ENCODE measurements at places on chromosomes 16 and 17.

DNA sequence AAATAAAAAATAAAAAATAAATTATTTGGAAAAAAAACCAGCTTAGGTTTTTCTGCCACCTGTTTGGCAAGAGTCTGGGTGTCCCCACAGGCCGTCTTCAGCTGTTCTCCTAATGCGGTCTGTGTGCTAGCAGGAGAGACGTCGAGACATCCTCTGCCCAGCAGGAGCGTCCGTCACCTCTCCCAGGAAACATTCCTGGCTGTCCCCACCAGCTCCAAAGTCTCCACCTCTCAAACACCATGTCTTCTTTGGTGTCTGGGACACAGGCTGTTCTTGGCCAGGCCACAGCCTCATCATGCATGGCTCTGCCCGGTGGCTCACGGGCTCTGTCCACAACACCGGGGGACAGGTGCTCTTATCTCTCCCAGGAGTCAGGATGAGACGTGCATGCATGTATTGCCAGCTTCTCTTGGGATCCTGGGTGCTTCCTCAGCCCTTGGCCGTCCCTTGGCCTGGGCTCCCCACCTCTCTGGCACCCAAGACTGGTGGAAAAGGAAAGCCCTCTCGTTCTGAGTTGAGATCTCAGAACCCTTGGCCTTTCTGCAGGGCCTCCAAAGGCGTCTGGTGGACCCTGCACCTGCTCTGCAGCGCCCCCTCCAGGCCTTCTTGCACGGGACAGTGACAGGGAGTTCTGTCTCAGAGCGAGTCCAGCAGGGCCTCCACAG lies 84.9 kb upstream of the CBX4 start:
- DNase-seq: no peak

DNA sequence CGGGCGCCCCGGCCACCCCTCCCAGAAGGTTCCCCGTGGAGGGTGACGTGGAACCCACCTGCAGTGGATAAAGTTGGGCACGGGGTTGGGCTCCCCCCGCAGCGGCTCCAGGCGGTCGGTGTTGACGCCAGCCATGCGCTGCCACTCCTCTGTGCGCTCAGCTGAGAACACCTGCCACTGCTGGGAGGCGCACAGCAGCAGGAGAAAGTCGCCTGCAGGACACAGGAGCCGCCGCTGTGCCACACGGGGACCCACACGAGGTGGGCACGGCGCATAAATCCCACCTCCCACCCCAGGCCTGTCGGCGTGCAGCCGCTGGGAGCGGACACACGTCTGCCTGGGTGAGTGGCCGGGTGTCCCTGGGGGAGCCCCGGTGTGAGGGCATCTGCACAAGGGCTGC lies 20.7 kb downstream of the CTU2 start:
- no peak for DNase-seq

- no peak for DNase-seq
Measured at GRCh38 chr16:52721331-52721730, 174.4 kb upstream of the TOX3 start.

DNA sequence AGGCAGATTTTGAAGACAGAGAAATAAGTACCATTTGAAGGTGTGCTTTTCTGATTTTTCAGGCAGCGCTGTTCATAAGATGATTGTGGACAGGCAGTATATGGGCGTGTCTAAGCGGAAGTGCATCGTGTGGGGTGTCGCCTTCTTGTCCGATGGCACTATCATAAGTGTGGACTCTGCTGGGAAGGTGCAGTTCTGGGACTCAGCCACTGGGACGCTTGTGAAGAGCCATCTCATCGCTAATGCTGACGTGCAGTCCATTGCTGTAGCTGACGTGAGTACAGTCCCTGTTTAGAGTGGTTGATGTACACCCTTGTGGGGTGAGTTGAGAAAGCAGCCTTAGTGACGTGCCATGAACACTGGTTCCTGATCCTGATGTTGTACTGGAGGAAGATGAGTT lies 10.7 kb downstream of the UTP4 start:
- DNase-seq: no peak

DNA sequence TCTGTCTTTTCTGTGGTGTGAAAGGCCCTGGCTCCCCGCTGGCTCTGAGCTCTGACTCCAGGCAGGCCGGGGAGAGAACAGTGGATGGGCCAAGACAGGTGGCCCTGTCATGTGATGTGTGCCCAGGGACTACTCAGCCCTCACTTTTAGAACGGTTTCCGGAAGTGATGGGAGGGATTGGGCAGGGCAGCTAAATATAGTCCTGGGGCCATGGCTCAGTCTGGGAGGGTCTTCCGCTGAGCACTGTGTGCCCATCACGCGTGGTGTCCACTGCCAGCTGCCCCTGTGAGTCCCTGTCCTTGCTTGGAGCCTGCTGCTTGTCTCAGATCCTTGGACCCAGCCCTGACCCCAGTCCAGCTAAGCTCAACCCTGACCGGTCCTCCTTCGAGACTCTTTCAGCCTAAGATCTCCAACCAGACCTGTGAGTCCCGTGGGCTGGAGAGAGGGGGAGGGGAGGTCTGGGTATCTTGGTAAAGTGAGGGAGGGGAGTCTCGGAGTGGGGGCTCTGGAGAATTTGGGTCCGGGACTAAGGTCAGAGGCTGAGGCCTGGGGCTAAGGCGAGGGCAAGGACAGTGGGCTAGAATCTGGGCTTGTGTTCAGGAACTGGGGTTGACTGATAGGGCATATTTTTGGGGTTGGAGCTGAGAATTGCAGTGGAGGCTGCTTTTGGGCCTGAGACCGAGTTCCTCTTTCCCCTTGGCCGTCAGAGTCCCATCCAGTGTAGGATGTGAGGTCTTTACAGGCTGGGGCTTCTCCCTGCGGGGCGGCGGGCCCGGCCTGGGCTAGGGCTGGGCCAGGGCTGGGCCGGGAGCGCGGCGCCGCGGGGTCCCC lies at the start of gene TRIM72:
TRIM72 (plus strand) TSS at position 243 of the 831 bp plus-strand sequence. CDS start 620 bp downstream, outside the sequence.
- no peak for DNase-seq

GRCh38 chr16:84875846-84876245 lies 56.1 kb downstream of the CRISPLD2 start:
- DNase-seq: no peak

DNA sequence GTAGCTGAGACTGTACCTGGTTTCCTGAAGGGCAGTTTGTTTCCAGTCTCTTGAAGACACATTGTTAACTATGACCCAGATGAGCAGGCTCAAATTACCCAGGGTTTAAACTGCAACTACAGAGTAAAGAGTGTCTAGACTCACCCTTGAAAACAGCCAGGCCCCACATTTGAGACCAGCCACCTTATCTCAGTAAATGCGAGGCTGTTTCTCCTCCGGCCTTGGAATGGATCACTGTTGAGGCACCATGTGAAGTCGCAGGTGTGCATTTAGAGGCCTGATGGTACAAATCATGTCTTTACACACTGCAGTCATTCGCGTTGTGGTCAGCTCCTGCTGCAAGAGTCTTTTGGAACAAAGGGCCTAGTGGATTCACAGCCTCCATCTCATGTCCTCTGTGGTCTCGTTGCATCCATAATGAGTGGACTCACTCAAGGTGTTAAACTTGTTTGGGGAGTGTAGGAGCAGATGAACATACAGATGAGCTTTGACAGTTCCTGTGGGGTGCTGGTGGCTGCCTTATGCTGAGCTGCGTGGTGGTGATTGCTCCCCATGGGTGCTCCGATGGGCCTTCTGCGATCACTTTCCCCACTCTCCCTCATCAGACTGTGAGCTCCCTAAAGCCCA lies 18.5 kb upstream of the N4BP1 start:
- DNase-seq: no peak

GRCh38 chr16:84541999-84542817 lies 37.7 kb upstream of the MEAK7 start:
- no peak for DNase-seq

DNA sequence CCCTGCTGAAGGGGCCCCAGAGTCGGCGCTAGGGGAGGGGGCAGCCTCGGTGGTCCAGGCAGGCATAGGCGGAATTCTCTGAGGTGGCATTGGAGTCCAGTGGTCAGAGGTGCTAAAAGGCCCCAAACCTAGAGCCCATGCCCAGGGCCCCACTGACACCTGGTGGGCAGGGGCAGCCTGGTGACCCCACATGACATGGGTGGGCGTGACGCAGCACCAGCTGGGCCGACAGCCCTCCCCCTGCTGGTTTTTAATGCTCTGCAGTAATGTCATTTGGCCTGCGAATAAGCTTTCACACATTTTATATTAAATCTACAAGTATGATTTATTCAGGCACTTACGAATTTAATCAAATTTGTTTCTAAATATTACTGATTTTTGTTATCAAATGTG lies 2.1 kb upstream of the RNPS1 start:
- no peak for DNase-seq

GRCh38 chr16:88391144-88391850 lies 8.5 kb downstream of the ZNF469 start:
- DNase-seq: no peak

DNA sequence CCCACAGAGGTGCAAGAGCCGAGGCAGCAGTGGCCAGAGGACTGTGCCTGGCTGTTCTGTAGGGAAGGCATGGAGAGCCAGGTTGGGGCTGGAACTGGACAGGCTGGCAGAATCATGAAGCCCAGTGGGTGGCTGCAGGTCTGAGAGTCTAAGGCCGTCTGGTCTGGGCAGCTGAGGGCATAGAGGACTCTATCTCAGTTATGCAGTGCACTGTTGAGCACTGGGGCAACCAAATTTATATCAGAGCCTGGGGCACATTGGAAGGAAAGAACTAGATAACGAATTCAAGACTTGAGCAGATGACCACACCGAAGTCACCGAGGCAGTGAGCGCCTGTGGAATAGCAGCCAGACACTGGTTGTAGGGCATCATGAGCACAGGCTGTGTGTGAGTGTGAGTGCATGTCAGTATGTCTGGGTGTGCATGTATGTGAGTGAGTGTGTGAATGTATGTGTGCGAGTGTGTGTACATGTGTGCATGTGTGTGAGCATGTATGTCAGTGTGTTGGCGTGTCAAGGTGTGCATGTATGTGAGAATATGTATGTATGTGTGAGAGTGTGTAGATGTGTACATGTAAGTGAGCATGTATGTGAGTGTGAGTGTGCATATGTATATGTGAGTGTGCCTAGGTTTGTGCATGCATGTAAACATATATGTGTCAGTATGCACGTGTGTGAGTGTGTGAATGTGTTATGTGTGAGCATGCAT lies 37.0 kb downstream of the RGS9 start:
- no peak for DNase-seq

DNA sequence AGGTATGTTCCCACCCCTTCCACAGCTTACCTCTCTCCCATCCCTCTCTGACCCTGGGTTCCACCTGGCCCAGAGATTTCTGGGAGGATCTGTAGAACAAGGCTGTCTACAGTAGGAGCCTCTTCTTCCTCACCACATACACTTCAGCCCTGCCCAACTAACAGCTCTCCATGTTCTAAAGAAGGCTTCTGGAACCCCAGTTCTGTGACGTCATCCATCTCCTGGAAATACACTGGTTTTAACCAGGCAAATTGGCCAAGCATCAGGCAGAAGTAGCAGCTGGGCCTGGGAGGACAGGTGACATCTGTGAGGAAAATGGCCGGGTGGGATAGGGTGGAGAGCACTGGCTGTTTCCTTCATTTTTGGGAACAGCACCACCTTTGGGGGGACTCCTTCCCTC lies at the start of gene LYZL6:
LYZL6 (minus strand) TSS at position 177 of the 400 bp plus-strand sequence. CDS start 4,357 bp downstream, outside the sequence.
- no peak for DNase-seq

DNA sequence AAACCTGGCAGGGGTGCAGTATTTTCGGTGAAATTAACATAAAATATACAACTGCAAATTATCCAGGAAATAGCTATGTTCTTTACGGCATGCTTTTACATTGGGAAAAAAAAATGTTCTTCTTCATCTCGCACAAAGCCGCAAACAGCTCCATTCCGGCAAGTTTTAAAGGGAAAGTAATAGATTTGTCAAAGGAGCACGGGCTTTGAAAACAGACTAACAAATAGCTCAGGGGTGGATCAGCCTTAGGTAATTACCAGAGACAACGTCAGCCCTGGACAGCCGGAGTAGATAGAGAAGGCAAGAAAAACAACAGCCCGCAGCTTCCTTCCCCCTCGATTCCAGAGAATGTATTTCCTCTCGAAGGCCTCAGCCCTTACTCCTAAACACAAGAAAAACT lies 222.5 kb downstream of the C16orf78 start:
- no peak for DNase-seq

DNA sequence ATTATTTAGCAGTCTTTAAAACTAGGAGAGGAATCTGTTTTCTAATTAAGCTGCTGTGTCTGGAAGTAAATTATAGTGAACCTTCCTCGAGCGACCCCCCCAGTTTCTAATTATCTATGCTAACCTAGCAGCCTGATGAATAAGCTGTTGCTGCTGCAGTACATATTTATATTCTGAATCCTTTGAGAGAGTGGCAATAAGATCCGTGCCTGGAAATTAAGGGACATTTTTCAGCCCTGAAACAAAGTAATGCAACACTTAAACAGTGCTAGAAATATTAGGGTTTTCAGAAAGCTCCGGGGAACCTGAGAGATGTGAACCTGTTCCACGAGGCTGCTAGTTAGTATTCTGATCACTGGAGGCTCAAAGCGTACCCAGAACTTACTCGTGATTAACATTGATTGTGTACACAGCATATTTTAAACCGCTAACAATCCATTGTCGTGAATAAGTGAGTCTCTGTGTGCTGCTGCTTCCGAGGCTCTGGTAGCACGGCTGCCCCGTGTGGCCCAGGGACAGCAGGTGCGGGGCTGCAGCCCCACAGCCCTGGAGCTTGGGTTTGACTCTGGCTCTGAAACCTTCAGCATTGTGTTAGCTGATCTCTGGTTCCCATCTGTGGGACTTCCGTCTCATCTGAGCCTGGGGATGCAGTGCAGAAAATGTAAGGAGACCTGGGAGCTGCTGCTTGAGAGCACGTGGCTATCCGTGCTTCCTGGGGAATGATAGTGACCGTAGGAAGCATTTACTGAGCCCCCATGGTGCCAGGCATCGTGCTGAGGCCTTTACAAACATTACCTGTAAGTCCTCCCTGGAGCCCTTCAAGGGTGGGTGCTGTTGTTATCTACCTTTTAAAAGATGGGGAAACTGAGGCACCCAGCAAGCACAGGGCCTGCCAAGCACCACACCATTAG lies 190.9 kb upstream of the CHMP6 start:
- no peak for DNase-seq

- no peak for DNase-seq
Measured at GRCh38 chr17:17812211-17813054, 24.4 kb downstream of the SREBF1 start.

DNA sequence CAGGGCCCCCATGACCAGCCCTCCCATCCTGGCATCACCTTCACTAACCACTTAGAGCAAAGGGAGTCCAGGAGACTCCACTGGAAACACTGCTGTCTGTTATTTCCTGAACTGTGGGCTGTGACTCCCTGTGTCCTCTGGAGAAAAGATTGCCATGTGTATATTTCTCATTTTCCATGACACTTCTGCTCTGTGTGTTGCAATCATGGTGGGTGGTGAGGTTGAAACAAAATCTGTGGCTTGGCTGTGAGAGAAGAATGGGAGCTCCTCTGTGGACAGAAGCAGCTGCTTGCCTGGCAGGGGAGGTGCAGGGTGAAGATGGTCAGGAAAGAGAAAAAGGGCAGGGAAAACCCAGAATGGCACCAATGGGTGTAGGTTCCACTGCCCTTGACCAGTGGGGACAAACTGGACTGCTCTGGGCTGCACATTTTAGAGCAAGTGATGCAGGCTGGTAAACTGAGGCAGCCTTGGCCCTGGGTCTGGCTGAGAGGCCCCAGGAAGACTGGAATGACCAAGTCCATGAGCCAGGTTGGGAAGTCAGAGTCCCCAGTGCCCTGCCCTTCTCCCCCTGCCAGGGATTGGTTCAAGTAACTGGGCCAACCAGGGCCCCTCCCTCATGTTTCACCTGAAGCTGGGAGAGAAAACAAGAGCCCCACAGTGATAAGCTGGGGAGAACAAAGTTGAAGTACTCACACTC lies 314.3 kb downstream of the C16orf95 start:
- DNase-seq: no peak

Measured in HFF-Myc (cell line).